NCI-H748 treated with DMSO at 0.1 percent for 48 hours (cell line): ENCODE measurements at places on chromosomes 7 and 10.

- no peak for DNase-seq
Measured at GRCh38 chr7:151993977-151994676, 31.3 kb upstream of the GALNT11 start.

DNA sequence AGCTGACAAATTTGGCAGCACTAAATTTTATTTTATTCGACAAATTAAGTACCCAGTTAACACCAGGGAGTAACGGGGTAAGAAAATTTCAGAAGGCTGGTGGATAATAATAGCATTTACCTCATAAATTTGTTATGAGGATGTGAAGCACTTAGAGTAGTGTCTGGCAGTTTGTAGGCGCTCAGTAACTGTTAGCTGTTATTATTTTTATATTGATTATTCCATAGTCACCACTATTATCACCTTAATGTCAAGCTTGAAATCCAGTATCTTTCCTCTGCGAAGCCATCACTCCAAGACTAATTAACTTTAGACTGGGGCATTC is 563 bp upstream of the COA1 start:
- no peak for DNase-seq

DNA sequence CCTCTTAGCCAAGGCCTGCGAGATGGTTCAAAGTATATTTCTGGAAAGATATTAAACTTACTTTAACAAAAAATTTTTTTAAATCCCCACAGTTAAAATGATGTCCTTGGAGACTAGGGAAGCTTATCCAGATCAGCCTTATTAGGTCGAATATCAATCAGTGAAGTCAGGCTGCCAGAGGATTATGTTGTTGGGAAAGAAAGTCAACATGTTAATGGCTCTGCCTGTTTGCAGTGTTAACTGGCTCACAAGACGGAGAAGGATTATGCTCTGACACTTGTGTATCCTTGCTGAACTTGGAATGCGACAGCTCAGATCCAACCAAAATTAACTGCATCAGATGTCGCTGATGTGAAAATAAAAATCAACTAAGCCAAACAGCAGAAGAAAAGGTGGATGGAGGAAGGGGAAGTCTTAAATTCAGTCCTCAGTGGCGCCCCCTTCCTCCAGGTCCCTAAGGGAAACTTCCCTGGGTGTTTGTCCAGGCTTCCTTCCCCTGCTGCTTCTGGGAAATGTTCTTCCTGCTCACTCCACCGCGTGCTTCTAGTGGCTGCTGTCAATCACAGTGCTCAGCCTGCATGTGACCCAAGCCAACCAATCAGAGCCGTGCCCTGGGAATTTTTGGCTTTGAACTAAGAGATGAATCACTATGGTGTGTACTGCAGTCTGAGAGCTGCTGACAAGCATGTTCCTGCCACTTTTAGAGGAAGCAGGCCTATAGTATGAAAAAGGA is 690.4 kb upstream of the NRP1 start:
- DNase-seq, result no peak

DNA sequence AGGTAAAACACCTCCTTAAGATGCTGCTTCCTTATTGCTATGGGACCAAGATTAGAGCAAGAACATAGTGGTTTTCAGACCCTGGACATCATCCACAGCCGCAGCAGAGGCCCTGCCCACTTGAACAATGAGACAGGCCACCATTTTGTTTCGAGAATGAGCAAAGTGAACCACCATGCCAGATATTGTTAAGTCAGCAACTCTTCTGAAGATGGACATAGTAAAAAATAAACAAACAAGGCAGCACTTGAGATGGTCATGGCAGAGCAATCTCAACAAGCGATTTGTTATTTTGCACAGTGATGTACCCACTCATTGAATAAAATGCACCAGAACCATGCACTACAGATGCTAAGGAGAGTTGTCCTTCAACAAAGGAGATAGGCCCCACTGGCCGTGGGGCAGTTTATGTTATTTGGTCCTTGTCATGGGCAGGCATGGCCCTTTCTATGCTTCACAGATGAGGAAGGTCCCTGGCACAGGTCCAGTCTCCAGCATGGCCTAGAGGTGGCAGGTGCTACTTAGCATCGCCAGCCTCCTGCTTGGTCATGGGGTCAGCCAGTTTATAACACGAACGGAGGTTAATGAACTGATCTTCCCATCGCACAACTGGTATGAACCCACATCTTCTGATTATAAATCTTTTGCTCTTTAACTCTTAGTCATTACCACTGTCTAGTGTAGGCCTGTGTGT is 44.1 kb downstream of the IKZF1 start:
- DNase-seq, result no peak

DNA sequence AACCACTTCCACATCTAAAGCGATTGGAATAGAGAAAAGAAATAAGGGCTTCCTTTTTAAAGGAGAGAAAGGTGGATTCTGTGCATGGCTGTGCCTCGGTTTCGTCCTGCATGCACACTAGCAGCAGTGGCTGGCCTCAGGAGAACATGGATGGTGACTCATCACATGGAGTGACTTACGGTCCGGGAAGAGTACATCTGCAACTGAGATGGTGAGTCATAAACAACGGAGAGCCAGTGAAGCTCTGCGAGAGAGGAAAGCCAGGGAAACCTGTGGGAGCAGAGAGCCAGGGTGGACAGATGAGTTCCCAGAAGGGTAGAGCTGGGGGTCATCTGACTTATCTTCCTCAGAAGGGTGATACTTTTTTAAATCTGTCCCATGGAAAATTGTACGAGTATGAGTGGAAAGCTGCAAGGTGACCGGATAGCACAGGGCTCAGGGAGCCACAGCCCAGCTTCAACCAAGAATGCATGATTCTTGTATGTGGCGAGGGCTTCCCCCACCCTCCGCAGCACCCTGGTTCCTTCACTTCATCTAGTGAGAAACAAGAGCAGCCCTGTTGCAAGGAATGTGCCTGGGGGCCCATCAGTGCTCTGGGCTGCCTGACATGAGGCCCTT is 259.1 kb downstream of the KLF6 start:
- no peak for DNase-seq

GRCh38 chr10:128191847-128192246 is 65.6 kb upstream of the MKI67 start:
- peak; percentile 45 for DNase-seq
